Activated naive CD4-positive, alpha-beta T cell treated with anti-CD3 and anti-CD28 coated beads, Interleukin-2, amount 10 ng/mL, durations not matched to agents 5 hours and 36 hours (primary cell): ENCODE measurements at places on chromosomes 4 and X. TPM values are rescaled to one million over a fixed set of nuclear protein-coding genes. Genes with fewer than 3 reads are reported as not detected.

Gene FRG2
- total RNA-seq, result not detected

Gene LCORL
- 11.9 TPM for total RNA-seq

Gene TACC3
- 203 TPM for total RNA-seq

Gene ARMCX4
- total RNA-seq, result 2.2 TPM

Gene ADGRG4
- not detected for total RNA-seq

Gene CD40LG
- 72.7 TPM for total RNA-seq

Gene FRAS1
- not detected for total RNA-seq

Gene TEC
- total RNA-seq, result 1.7 TPM

Gene FRG1
- 63.2 TPM for total RNA-seq

Gene ZNF81
- 9.3 TPM for total RNA-seq

Gene BTK
- 0.28 TPM for total RNA-seq

Gene VCX
- not detected for total RNA-seq

Gene CLDN2
- not detected for total RNA-seq

Gene FRMPD4
- total RNA-seq, result not detected

Gene MXRA5
- total RNA-seq, result not detected
